ENCODE measurements at places on chromosomes 3 and 15. TPM values are rescaled to one million over a fixed set of nuclear protein-coding genes. Genes with fewer than 3 reads are reported as not detected.
A peak's percentile ranks its signal among the peaks of the same experiment; 100 is the strongest.

Gene CNTN3
- not detected for total RNA-seq

DNA sequence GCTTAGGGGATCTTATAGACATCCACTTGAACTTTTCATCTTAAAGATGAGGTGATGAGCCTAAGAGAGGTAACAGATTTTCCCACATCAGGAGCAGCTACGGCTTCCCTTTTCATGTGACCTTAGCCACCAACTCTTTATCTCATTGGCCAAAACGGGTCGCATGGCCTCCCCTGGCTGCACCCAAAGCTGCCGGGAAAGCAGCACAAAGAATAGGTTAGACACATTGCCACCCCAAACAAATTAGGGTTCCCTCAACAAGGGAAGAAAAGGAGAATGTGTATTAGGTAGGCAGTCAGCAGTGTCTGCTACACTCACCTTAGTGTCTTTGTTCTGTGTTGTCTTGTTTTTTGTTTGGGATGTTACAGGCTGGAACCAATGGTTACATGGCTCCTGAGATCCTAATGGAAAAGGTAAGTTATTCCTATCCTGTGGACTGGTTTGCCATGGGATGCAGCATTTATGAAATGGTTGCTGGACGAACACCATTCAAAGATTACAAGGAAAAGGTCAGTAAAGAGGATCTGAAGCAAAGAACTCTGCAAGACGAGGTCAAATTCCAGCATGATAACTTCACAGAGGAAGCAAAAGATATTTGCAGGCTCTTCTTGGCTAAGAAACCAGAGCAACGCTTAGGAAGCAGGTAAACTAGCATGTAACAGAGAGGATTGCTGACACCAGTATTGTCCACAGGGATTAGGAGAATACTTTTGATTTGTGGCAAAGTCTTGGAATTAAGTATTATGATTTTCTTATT lies 44.2 kb downstream of the GRK7 start:
- H3K4me1 ChIP-seq, result no peaks in the 10 kb centered on the region
- H3K27me3 ChIP-seq, result no peaks in the 10 kb centered on the region
- DNase-seq, result no peak
- no peaks in the 10 kb centered on the region for H3K36me3 ChIP-seq
- H3K4me3 ChIP-seq, result no peak overlapping the region
- no peak overlapping the region for H3K27ac ChIP-seq

DNA sequence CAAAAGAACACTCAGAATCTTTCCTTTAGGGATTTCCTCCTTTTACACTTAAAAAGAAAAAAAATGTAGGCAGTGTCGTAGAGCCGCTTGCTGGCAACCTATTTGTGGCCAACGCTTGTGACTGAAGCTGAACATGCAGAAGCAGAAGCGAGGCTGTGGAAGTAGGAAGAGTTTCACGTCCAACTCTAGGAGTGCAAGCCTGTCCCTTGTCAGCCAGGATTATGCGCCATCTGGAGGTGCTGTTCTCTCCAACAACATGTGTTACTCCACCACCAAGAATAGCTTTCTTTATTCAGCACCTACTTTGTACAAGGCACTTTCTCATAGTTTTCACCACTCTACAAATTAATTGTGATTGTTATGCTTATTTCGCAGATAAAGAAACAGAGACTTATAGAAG lies 223.2 kb upstream of the LMCD1 start:
- H3K4me1 ChIP-seq, result no peaks in the 10 kb centered on the region
- H3K27me3 ChIP-seq, result no peaks in the 10 kb centered on the region
- no peaks in the 10 kb centered on the region for H3K36me3 ChIP-seq
- DNase-seq, result no peak

DNA sequence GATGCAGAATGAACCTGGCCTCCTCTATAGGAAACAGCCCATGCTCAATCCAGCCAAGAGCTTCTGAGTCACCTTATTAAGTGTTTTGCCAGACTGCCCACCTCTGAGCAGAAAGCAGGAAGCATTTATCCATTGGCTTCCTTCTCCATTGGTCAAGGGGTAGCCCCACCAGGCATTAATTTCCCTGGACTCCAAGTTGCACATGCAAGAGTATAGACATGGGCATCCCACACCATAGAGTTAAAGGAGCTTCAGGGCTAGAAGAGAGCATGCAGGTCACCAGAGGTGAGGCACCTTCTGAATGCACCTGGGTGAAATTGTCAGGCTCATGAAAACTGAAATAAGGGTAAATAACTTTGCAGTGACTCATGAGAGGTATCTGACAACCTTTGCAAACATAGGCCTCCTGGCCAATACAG lies 230.8 kb upstream of the STAC start:
- no peak for DNase-seq
- no peaks in the 10 kb centered on the region for H3K4me1 ChIP-seq
- H3K4me3 ChIP-seq, result no peak overlapping the region
- no peaks in the 10 kb centered on the region for H3K27me3 ChIP-seq

Gene COL6A6
- not detected for total RNA-seq

GRCh38 chr3:16151109-16151508 lies 23.4 kb upstream of the GALNT15 start:
- H3K36me3 ChIP-seq, result no peaks in the 10 kb centered on the region
- no peak for DNase-seq
- H3K27ac ChIP-seq, result no peak overlapping the region
- no peak overlapping the region for H3K4me3 ChIP-seq

Gene IL17RB
- not detected for total RNA-seq

DNA sequence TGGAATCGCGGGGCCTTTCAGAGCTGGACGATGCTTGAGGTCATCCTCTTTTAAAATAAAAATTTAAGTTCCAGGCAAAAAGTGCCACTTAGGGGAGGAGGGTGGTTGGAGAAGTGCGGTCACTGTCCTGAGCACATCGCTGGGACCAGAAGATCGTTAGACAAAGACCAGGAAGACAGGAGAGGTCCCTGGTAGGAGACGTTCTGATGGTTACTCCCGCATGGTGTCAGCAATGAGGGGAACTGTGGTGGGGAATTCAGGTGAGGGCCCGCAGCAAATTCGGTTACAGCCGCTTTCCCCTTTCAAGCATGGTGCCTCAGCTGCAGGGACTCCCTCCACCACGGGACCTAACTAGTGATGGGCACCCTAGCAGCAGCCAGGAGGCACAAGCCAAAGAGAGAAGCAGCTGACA lies 1.0 kb upstream of the ISY1 start:
- peaks cover 29% of the 10 kb centered on the region for H3K36me3 ChIP-seq
- no peaks in the 10 kb centered on the region for H3K27me3 ChIP-seq
- H3K4me3 ChIP-seq, result peak overlapping the region; percentile 88
- DNase-seq, result peak; percentile 58

- H3K27ac ChIP-seq, result no peak overlapping the region
- no peak for DNase-seq
- H3K36me3 ChIP-seq, result no peaks in the 10 kb centered on the region
- peaks cover 1% of the 10 kb centered on the region for H3K27me3 ChIP-seq
Observed at GRCh38 chr3:56042326-56042951, 425.8 kb downstream of the ERC2 start.

DNA sequence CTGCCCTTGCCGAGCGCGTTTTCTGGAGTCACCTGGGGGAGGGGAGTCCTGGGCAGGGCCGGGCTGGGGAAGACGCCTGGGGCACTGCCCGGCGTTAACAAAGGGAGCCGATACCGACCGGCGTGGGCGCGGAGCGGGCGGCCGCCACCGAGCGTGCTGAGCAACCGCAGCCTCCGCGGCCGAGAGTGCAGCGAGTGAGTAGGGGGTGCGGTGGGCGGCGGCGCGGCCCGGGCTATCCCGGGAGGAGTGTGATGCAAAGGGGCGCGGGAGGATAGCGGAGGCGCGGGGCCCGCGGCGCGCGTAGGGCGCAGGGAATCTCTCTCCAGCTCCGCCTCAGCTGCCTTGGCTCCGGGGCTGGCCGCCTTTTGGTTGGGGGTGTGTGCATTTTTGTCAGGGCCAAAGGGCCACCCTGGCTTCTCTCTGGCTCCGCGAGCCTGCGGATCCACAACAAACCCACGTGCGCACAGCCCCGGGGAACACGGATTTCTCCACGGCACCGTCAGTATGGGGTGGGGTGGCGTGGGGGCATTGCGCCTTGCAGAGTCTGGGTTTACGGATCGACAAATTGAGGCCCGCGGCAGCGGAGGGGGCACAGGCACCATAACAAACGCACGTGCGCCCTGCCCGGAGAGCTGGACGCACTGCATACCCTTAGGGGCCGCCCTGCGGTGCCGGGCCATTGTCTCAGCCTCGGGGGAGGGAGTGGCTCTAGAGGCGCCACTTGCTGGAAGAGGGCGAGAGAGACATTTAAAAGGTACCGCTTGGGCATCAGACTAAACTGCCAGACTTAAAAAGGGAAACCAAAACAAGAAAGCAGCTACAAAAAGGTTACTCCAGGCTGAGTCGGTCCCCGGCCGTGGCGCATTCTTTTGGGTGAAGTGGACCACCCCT lies 560 bp downstream of the ST6GAL1 start:
- H3K27me3 ChIP-seq, result no peaks in the 10 kb centered on the region
- H3K27ac ChIP-seq, result peak overlapping the region; percentile 93
- H3K36me3 ChIP-seq, result peaks cover 27% of the 10 kb centered on the region
- peak; percentile 73 for DNase-seq
- peak overlapping the region; percentile 97 for H3K4me3 ChIP-seq

GRCh38 chr3:171984883-171985282 lies 54.5 kb upstream of the FNDC3B start:
- no peaks in the 10 kb centered on the region for H3K36me3 ChIP-seq

Gene MCF2L2
- total RNA-seq, result 3.7 TPM

DNA sequence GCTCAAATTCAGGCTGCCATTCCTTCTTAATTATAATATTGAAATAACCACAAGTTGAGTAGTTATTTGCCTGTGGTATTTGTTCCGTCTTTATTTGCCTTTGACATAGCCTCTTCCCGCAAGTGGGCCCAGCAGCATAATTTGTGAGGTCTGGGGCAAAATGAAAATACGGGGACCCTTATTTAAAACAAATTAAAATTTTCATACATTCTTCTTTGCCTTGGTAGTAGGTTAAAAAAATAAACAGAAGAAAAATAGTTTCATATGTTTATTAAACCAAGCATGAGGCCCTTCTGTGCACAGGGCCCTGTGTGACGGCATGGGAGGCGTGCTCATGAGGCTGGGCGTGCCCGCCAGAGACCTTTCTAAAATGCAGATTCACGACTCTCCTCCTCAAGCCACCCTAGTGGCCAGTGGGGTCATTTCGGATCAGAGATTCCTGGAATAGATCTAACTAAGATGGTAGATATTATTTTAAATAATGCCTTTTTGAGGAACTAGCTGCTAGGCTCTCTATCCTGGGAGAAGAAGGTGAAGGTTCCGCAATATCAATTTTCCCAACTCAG lies 35.4 kb downstream of the MASP1 start:
- no peak for DNase-seq
- H3K27ac ChIP-seq, result no peak overlapping the region
- no peaks in the 10 kb centered on the region for H3K4me1 ChIP-seq
- no peaks in the 10 kb centered on the region for H3K36me3 ChIP-seq

GRCh38 chr3:16824081-16824696 lies 60.6 kb upstream of the PLCL2 start:
- peaks cover 27% of the 10 kb centered on the region for H3K4me1 ChIP-seq
- no peaks in the 10 kb centered on the region for H3K36me3 ChIP-seq
- no peak overlapping the region for H3K4me3 ChIP-seq
- DNase-seq, result peak; percentile 68
- H3K27ac ChIP-seq, result peak overlapping the region; percentile 29
- no peaks in the 10 kb centered on the region for H3K27me3 ChIP-seq

DNA sequence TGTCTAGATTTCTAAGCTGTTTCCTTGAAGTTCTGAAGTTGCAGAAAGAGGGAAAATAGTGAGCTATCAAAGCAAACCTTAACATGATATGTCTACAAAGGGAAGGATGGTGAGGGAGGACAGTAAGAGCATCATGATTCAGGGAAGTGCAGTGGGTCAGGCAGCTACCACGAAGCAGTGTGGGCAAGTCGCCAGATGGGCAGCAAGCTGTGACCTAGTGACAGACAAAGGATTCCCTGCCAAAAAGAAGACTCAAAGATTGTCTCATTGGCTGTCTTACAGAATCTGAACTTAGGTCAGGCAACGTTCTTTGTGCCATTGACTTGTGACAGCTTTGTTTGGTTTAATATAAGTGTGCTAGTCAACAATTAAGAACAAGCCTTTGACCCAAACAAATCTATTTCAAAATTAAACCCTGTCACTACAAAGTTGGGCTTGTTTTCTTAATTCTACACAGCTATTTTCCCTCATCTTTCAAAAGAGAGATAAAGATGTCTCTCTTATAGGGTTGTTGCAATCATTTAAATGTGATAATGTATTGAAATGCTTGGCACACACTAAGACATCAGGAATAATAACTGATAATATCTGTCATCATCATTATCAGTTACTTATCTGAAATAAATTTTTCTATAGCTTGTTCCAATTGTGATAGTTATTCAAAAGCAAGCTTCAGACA lies 153.3 kb downstream of the ECT2 start:
- no peaks in the 10 kb centered on the region for H3K36me3 ChIP-seq
- no peak overlapping the region for H3K4me3 ChIP-seq
- H3K4me1 ChIP-seq, result no peaks in the 10 kb centered on the region
- H3K27me3 ChIP-seq, result peaks cover 1% of the 10 kb centered on the region

Measured in activated CD8-positive, alpha-beta T cell treated with anti-CD3 and anti-CD28 coated beads for 36 hours (primary cell).